ENCODE measurements at places on chromosomes 4 and X.

GRCh38 chr4:110270492-110271197 is 72.2 kb upstream of the ELOVL6 start:
- DNase-seq: no peak

DNA sequence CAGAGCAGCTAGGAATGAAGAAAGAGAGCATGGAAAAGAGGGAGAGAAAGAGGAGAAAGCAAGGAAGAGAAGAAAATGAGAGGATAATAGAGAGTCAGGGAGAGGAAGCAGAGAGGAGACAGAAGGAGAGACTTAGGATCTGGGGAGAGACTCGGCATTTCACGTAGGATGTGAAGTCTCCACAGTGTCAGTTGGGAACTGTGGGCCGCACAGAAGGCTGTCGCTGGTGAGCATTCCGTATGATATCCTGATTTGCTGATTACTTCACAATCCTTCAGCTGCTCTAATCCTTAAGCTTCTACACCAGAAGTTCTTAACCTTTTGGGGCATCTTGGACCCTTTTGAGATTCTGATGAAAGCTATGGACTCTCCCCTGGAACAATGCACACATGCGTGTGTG is 14.0 kb downstream of the NLGN3 start:
- DNase-seq: no peak

- no peak for DNase-seq
These were observed 249.9 kb upstream of the GRIA3 start for GRCh38 chrX:122934131-122934530.

DNA sequence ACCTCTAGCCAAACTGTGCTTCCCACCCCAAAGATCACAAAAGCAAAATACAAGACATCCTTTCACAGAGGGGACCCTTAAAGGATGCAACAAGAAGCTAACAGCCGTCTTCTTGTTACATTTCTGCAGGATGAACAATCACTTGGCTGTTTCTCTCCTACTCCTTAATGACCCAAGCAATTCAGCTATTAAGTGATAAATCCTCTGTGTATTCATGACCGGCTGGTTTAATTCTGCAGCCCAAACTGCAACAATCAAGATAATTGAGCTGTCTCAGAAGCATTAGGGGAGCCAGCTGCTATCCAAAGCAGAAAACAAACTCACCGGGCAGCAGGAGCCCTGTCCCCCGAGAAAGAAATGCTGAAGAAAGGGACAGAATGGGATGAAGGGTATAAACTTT is 85.9 kb upstream of the ACSL4 start:
- DNase-seq: no peak

- no peak for DNase-seq
These were observed 288.6 kb upstream of the NR3C2 start for GRCh38 chr4:148730766-148731165.

GRCh38 chr4:6694177-6694901 is 661 bp downstream of the S100P start:
- DNase-seq: no peak

GRCh38 chr4:12844141-12844540 is 640.0 kb downstream of the RAB28 start:
- no peak for DNase-seq

GRCh38 chrX:154470434-154470833 is 8.6 kb downstream of the LAGE3 start:
- DNase-seq: no peak

DNA sequence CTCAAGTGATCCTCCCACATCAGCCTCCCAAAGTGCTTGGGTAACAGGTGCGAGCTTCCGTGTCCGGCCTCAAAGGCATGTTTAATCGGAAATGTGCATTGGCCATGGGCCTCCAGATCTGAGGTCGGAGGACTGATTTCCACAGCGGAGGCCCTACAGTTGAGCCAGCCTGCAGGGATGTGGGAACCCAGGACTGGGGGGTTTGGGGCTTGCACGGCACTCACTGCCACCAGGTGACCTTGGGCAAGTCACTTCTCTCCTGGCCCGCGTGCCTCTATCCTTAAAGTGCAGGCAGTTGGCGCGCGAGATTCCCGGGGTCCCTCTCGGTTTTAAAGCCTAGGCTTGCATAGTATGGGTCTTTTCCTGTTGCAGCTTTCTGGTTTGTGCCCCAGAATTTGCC is 18.3 kb upstream of the WFS1 start:
- no peak for DNase-seq

DNA sequence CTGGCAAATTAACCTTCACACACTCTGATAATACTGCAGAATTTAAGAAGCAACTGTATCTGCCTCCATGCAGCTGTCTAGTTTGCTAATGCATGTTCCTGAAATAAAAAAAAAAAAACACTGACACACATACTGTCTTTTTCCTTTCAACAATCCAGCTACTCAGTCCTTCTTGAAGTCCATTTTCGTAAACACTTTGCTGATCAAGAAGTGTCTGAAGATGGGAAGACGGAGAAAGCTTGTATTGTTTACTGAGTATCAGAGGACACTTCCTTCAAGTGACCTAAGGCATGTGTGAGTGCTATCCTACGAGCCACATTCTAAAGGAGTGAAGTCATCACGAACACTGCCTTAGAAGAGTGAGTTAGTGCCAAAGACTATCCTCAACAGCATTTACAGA is 82.6 kb downstream of the LUZP4 start:
- DNase-seq: no peak

DNA sequence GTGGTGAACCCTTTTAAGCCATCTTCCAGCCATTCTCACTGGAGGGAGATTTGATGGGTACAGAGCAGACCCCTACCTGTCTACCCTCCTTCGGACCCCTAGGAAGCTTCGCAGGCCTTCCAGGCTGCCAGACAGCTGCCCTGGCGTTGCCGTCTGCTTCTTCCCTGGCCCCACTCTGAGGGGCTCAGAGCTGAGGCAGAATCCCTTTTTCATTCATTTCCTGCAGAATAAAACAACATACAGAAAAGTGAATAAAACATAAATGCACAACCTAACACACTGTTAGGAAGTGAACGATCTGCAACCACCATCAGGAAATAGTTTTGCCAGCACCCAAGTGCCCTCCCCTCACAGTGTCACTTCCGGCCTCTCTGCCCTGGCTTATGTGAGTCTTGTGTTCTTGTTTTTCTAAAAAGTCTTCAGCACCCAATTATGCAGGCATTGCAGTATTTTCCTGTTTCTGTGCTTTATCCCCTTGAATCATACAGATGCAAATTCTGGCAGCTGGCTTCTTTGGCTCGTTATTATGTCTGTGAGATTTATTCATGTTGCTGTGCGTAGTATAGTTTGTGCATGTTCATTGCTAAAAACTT is 5.6 kb upstream of the ADD1 start:
- DNase-seq: peak; percentile 62

DNA sequence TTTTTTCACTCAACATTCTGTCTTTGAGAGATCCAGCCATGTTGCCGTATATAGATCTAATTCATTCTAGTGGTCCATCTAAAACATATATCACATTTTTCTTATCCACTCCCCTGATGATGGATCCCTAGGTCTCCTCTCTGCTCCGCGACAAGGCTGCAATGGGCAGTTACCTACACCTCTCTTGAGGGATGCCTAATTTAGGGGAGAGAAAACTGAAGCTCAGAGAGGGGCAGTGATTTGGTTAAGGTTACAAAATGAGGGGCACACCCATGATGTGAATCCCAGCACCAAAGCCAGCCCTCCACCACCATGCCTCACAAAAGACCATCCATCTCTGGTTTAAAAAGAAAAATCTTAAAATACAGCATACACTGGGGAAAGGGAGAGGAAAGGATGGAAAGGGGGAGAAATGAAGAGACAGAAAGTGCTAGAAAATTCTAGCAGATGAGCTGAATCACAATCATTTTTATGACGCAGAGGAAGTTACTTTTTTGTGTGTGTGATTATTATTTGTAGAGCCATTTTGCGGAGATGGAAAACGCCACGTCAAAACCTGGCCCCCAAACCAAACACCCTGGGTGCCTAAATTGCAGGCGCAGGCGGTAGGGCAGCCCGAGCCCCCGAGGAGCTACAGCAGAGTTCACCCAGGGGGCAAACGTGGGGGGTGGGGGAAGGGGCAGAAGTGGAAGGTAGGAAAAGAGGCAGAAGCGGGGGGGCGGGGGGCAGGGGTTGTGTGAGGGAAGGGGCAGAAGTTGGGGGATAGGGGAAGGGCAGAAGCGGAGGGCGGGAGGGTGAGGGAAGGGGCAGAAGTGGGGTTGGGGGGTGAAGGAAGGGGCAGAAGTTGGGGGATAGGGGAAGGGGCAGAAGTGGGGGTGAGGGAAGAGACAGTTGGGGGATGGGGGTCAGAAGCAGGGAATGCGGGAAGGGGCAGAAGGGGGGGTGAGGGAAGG is 1.3 kb upstream of the TSPYL2 start:
- DNase-seq: no peak

DNA sequence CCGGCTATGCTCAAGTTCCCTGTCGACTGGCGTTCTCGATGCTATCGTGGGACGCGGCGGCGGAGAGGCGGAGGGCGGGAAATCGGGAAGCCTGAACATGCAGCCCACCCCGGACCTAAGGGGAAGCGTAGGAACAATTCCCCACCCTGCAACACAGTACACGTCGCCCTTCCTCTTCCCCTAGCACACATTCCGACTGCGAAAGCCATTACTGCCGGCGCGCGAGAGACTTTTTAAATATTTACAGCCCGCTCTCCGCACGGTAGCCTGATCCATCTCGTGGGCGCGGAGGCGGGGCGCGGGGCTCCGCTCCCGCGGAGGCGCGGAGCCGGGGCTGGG is 48.1 kb upstream of the BCOR start:
- no peak for DNase-seq

DNA sequence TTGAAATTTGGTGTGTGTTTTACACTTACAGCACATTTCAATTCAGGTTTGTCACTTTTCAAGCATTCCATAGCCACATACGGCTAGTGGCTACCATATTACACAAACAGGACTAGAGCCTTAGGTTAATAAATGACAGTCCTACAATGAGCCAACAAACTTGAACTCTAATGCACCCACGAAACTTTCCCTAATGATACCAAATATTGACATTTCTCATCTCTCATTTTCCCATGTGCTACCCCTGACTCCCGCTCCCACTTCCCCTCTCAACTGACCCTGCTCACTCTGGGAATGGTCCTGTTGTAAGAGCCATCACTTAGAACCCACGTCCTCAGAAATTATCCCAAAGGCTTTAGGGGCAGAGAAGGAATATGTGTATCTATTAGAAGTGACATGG is 4.9 kb upstream of the TLR10 start:
- no peak for DNase-seq

GRCh38 chrX:125289209-125289608 is 30.5 kb upstream of the TEX13C start:
- DNase-seq: no peak

DNA sequence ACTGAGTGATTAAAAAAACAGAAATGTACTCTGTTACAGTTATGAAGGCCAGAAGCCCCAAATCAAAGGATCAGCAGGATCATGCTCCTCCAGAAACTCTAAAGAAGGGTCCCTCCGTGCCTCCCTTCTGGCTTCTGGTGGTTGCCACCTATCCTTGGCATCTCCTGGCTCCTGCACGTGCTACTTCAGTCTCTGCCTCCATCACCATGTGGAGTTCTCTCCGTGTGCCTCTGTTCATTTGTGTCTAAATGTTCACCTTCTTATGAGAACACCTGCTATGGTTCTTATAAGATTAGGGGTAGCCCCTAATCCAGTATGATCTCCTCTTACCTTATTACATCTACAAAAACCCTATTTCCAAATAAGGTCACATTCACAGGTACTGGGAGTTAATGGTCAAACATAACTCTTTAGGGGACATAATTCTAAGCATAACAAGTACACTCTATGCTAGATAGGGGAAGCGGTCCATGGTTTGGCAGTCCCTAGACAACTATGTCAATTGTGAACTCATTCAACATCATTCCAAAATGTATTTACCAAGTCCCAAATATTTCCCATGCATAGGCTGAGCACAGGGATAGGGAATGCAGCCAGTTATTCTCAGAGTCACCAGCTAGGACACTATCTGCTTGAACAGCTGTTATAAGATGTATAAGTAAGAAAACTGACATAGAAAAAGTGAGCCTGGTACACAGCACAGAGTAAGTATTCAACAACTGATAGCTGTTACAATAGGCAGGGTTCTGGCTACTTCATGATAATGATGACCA is 295.5 kb upstream of the BOD1L1 start:
- no peak for DNase-seq

DNA sequence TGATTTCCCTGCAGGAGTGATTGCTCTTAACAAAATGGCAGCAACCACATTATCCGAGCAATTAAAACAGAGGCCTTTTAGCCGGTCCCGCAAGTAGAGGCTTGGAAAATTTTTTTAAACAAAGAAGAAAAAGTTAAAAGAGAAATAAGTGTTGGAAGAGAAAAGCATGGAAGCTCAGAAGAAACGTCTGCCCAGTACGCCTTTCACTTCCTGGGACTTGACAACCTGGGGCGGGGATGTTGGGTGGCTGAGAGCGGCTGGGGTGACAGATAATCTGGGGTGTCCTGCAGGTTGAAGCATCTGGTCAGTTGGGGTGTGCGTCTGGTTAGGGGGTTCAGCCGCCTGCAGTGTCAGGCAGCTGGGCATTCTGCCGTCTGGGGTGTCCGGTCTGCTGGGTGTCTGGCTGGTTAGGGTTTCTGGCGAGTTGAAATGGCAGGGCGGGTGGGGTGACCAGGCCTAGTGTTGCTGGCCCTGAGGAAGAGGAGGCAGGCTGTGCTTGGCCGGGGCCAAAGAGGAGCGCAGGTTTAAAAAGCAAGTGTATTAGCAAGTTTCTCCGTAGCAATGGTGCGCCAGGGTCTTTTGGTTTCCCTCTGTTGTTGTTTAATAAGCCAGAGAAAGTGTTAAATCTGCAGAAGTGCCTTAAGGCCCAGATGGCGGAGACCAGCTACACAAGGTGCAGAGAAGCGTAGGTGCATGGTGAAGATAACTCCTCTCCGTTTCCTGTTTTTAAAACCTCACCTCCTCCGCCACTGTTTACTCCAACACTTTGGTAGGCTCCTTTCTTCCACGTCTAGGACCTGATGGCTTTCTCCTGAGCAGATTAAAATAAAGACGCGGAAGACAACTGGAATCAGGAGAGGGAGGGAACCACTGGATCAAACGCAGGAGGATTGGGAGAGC is 5.6 kb downstream of the HAND2 start:
- no peak for DNase-seq

DNA sequence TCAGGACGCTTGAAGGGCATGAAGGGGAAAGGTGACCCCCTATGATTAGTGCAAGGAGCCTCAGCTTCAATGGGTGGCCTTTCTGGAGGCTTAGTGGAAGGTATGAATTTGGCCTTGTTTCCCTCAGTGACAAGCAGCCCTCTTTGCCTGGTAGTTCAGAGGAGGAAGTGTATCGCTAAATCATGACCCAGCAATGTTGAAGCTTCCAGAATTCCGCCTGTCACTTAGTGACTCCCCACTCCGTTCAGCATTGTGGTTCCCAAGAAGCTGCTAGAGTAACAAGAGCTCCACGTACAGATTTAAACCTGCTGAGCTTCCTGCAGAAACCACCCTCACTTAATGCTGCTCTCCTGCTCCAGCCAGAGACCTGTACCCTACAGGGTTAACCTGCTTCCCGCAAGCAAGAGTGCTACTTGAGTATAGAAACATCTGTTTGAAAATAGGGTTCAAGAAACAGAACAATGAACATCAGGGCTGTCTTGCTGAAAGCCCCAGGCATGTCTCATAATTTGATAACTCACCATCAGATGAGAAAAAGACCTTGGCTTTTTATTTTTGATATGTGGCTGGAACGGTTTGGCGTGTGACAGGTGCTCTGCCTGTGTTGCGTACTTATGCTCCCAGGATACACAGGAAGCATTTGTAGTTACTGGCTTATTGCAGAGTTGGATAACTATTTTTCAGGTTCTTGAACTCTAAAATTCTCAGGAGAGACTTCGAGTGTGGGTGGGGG is 105.2 kb downstream of the UCHL1 start:
- DNase-seq: no peak

- no peak for DNase-seq
These were observed 160.0 kb downstream of the EFNB1 start for GRCh38 chrX:68988865-68989264.

Measured in activated T-helper 1 cell treated with Interleukin-2 at 50 U/mL for 16 hours (primary cell).